Stimulated activated naive CD4-positive, alpha-beta T cell (primary cell): ENCODE measurements at places on chromosomes 13 and 19.

DNA sequence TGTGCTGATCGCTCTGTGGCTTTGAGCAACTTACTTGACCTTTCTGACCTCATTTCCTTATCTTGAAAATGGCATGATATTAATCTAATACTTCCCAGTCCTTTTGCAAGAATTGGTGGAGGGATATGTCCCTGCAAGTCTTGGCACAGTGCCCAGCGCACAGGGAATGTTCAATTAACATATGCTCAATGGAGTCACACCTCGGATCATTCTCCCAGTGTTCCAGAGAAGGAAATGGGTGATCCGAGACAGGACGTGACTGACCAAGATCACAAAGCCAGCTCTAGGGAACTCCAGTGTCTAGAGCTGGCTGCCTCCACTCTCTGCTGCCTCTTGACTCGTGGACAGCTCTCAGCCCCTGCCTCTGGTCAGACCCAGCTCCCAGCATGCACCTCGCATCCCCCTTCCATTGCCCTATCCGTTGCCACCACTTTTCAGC lies 3.6 kb downstream of the CDC42EP5 start:
- DNase-seq = no peak

DNA sequence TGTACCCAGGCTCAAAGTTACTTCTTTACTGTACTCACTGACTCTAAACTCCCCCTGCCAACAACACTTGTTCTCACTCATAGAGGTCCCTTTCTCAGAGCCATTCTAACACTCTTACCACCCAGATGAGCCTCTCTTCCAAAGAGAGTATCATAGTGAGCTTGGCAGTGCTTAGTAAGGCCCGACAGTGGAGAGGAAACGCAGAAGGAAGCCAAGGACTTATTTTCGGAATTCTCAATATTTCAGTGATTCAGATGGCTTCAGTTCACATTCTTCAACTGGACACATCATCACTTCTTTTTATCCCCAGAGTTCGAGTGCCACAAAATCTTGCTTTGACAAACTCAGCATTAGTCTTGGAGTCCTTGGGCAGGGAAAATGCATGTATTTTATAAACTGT lies 285.9 kb downstream of the DNAJC15 start:
- no peak for DNase-seq

GRCh38 chr13:75010941-75011340 lies 471.0 kb downstream of the TBC1D4 start:
- DNase-seq = no peak

DNA sequence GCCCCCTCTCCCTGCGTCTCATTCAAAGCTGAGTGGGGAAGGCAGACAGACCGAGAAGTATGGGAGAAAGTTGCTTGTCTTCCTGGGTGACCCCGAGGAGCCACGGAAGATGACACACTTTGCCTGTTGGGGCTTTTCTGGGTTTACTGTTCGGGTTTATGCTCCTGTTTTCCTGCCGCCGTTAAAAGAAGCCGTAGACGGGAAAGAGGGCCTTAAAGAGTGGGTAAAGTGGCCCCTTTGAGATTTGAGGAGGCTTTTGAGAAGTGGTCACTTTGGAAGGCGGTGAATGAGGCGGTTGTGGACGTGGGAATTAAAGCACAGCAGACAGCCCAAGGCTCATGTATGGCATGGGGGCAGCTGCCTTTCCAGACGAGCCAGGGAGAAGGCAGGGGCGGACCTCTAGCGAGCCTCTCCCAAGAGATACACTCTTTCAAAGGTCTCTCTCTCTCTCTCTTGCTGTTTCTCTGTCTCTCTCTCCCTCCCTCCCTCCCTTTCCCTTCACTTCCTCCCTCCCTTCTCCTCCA lies 493 bp upstream of the LHFPL6 start:
- DNase-seq = no peak

DNA sequence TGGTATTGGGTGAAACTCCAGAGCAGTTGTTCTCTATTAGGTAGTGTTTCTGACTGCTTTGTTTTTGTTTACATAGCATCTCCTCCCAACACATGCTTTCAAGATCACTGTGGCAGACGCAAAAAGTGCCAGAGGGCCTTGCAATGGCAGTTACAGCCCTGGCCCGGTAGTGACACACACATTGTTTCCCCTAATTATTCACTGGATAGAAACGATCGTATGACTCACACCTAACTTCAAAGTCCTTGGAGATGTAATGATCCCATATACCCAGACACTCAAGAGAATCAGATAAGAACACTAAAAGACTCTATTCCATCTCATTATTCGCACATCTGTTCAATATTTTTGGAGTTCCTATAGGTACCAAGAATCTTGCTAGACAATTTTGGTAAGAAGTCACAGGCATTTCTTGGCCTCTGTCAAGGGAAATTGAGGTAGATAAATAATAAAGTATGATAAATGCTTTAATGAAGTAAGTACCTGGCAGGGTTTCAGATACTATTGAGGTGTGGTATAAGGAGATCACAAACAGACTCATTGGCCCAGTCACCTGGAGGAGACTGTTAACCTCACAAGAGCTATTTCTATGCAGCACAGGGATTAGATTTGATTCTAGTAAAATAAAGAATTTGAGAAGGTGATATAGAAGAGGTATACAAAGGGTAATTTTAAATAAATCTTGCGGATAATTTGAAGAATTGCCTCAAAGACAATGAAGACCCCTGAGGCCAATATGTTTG lies 485.3 kb downstream of the SLITRK6 start:
- DNase-seq = no peak

GRCh38 chr19:42174958-42175734 lies 42.3 kb downstream of the DEDD2 start:
- no peak for DNase-seq

DNA sequence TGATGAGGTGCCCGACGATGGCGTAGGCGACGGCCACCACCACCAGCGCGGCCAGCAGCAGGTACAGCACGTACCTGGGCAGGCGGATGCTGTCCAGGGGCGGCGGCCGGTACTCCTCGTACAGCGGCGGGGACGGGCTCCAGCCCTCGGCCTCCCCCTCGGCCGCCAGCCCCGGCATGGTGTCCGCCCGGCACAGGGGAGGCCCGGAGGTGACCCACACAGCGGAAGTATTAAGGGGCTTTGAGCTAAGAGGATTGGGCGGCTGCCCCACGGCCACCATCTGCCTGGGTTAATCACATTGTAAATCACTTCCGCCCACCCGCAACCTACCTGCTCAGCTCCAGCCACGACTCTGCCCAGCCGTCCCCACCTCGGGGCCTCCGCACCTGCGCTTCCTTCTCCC lies at the start of gene SMIM44:
Gene SMIM44, minus strand, starts transcription at position 216 of the 403 bp plus-strand sequence. Its CDS starts 38 bp downstream, at position 178.
- no peak for DNase-seq

GRCh38 chr13:50493683-50494082 lies 349.8 kb downstream of the DLEU7 start:
- DNase-seq = no peak

DNA sequence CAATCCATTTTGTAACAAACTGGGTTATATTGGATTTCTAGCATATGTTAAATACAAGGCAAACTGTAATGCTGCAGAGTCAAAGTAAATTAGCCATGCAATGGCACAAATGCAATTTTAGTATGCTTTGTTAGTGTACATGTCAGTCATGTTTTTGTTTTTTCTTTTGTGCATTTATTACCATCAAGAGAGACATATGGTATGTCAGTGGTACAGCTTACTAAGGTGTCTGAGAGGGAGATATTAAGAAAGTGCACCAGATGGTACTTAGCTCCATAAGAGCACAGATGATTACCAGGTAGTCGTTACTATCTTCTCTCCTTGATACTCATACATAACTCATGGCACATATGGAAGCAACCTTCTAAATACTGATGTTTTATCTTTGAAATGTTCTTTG lies 550.3 kb downstream of the GPC5 start:
- no peak for DNase-seq

DNA sequence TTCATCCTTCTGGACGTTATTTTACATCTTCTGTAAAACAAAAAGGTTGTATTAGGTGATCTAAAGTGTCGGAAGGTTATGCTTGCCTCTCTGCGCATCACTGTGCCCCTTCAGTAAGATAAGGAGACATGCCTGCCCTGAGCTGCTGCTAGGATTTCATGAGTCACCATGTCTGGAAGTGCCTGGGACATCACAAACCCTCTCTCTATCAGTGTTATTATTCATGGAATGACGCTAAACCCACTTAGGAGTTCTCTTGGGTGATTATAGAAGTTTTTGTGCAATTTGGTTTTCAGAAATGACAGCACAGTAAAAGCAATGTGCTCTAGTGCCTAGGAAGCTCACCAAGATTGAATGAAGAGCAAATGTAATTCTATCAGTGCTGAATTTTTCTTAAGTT lies 617.7 kb downstream of the DCT start:
- DNase-seq = no peak

- no peak for DNase-seq
Measured at GRCh38 chr13:108755083-108755482, 125.7 kb downstream of the MYO16 start.

- DNase-seq = no peak
Measured at GRCh38 chr13:45299194-45299593, 41.8 kb downstream of the TPT1 start.

DNA sequence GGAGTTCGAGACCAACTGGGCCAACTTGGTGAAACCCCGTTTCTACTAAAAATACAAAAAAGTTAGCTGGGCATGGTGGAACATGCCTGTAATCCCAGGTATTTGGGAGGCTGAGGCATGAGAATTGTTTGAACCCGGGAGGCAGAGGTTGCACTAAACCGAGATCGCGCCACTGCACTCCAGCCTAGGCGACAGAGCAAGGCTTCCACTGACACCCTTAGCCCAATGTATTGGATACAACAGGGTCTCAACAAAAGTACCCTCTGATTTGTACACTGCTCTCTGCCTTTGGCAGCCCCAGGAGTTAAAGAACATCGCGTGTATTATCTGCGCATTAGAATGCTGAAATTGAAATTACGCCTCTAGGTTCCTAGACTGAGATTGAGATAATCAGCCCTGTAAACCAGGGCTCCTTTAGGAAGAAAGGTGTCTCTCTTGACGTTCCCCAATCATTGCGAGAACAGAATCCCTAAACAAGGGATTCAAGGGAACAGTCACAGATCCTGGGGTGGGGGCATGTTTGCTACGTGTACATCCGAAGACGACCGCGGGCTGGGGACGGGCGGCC lies 21.9 kb downstream of the IPO5 start:
- no peak for DNase-seq

- DNase-seq = no peak
Measured at GRCh38 chr19:18001777-18002345, 6.1 kb upstream of the ARRDC2 start.

GRCh38 chr19:42250666-42251531 lies 4.0 kb downstream of the ERF start:
- DNase-seq = no peak

DNA sequence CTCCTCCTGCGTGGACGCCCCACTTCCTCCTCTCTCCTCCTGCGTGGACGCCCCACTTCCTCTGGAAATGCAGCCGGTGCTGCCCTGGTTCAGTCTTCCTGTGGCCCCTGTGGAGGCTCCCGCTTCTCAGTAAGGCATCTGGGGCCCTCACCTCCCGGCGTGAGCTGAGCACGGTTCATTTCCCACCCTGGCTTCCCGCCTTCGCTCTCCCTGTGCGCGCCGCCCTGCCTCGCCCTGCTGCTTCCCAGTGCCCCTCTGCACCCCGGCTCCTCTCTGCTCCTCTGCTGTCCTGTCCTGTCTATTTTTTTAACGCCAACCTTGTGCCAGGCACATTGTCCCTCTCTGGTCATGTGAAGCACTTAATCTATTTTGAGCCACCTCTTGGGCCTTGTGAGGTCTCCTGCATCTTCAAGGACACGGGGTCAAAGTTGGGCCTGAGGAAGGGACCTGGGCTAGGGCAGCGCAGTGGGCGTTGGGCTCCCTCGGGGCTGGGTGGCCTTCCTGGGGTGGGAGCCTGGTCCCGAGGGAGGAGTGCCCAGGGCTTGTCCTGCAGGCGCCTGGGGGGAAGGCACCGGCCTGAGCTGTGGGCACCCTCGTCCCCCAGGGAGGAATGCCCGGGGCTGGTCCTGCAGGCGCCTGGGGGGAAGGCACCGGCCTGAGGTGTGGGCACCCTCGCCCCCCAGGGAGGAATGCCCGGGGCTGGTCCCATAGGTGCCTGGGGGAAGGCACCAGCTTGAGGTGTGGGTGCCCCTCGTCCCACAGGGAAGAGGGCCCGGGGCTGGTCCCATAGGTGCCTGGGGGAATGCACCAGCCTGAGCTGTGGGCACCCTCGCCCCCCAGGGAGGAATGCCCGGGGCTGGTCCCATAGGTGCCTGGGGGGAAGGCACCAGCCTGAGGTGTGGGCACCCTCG lies 13.0 kb downstream of the HCN2 start:
- no peak for DNase-seq

- no peak for DNase-seq
Measured at GRCh38 chr13:34217343-34218025, 399.5 kb downstream of the RFC3 start.

GRCh38 chr13:106115081-106115480 lies 420.4 kb downstream of the EFNB2 start:
- DNase-seq = no peak

DNA sequence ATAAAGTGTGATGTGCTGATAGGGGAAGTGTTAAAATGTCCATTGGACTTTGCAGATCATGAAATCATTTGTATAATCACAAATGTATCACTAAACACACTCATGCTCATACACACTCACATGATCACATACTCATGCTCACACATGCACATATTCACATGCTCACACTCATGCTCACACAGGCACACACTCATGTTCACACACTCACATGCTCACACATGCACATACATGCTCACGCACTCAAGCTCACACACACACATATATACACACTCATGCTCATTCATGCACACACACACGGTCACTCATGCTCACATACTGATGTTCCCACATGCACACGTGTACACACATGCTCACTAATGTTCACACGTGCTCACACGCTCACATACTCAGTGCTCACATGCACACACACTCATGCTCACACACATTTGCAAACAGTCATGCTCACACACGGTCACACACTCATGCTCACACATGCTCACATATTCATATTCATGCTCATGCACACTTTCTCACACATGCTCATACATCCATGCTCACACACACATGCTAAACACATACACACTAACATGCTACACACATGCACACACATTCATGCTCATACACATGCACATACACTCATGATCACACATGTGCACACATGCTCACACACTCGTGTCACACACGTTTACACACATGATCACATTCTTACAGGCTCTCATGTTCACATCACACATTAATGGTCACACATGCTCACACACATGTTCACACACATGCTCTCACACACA lies 116.7 kb upstream of the GJB6 start:
- no peak for DNase-seq

DNA sequence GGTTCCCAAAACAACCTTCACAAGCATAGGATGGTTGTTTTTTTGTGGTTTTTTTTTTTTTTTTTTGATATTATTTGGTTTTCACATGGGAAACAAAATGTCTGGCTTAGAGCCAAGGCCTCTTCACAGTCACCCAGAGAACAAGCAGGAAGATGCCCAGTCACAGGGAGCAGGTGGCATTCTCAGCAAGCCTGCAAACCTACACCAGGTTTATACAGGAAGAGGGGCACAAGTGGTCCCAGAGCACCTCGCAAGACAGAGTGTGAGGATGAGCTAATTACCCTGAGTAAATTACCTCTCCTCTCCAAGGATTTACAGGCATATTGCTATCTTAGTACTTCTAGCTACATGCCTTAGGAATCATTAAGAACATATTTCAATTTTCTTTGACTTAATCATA lies 1375.6 kb downstream of the EFNB2 start:
- no peak for DNase-seq
